Tongue (tissue), 3 donors: ENCODE measurements at places on chromosomes 1 and 21. TPM values are rescaled to one million over a fixed set of nuclear protein-coding genes. Genes with fewer than 3 reads are reported as not detected.
A peak's percentile ranks its signal among the peaks of the same experiment; 100 is the strongest.

DNA sequence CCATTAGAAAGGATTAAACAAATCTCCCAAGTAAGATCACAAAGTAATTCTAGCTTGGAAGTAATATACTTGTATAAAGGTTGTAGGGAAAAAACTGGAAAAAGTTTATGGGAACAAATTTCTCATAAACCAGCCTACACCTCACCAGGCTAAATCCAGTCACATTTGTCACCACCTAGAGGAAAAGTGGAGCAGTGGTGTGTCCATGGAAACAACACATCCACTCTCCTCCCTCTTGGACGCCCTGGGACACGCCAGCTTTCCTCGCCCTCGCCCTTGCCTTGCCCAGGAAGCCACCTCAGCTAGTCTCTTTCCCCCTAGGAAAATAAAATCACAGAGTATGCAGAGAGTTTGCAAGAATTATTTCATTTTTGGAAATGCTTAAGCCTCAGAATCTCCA is 2.2 kb downstream of the PALMD start:
- peak; percentile 75 for DNase-seq

DNA sequence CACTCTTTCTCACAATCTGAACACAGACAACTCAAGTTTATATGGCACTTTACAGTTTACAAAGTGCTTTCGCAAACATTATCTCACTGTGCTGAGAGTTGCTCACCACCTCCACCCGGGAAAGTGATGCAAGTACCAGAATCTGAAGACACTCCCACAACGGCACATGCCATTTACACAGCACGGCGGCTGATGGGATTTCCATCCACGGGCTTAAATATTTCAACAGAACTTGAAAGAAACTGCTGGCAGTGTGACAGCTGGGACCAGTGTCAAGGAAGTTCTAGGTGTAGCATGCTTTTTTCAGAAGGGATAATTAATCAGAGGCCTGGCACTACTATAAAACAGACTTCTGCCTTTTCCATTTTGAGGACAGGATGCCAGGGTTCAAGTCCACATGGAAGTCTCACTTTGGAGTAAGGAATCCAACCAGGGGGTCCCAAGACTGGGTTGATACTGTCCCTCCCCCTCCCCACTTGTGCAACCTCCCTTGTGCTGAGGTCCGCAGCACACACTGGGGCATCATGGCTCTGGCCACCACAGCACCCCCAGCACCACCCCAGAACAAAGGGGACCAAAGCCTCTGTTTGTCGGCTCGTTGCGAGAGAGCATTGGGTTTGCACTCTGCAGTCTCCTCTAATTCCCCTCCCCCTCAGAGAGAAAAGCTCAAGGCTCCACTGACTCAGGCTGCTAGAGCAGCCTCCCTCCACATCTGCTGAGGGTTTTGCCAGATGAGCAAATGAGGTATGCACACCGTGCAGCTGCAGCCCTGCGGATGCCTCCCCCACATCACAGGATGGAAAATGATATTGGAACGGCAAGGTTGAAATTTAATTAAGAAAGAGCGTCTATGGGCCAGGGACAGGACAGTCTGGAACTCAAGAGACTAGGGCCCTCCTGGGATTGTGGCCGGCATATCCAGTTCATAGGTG is 154.9 kb downstream of the TGFBR3 start:
- peak; percentile 82 for DNase-seq

- no peak for DNase-seq
Observed at GRCh38 chr1:173878251-173878650, 10.1 kb downstream of the ZBTB37 start.

PARK7 gene
- total RNA-seq, result 212 TPM

HTR6 gene
- total RNA-seq, result not detected

DNA sequence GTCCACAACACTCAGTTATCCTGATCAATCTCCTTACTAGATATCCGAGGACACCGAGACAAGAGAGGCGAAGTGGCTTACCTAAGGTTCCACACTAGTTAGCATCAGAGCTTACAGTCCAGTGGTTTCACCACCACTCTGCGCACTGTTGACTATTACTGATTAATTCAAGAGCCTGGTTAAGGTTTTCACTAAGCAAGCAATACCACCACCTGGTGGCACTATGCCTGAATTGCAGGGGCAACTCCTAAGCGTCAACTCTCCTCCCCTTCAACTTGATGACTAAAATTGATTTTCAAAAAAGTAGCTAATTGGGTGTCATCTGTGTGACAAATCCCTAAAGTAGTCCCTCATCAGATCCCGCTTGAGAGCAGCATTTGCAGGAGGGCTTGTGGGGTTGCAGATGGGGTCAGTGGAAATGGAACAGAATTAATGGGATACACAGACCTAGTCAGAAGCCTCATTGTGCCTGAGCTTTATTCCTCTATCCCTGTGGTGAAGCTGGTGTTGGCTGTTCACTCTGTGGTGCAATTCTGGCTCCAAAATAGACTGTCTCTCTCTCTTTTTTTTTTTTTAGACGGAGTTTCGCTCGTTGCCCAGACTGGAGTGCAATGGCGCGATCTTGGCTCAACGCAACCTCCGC is 9.1 kb downstream of the TTC22 start:
- no peak for DNase-seq

GRCh38 chr1:110265186-110265585 is 55.1 kb downstream of the KCNC4 start:
- DNase-seq, result no peak

LRRC53 gene
- total RNA-seq, result not detected

GRCh38 chr1:36154765-36155407 is 1.1 kb upstream of the MAP7D1 start:
- DNase-seq, result peak; percentile 73

C1orf185 gene
- not detected for total RNA-seq

- DNase-seq, result no peak
Observed at GRCh38 chr1:93641527-93641926, 40.1 kb downstream of the BCAR3 start.

GRCh38 chr1:9481048-9481447 is 58.2 kb upstream of the SLC25A33 start:
- DNase-seq, result no peak

DNASE2B gene
- total RNA-seq, result 2.1 TPM

- DNase-seq, result no peak
Observed at GRCh38 chr1:118918230-118918939, 69.8 kb downstream of the TBX15 start.

DNA sequence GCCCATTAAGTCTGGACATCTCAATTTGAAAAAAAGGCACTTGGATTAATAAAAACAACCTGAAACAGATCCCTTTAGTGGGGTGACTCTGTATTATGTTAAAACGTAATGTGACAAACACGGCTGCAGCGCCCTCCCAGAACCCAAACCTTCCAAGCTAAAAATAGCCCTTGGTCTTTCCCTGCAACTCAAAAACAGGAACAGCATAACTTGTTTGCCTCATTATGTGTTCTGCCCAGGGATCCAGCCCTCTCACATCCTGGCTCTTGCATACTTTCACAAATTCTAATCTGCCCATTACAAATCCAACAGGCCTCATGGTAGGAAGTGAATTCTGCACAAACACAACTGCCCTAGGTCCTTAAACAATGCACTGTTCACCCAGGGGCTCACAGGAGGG is 94.7 kb upstream of the GADD45A start:
- peak; percentile 41 for DNase-seq

PCNT gene
- total RNA-seq, result 149 TPM
